ENCODE measurements at places on chromosomes 2 and 18. TPM values are rescaled to one million over a fixed set of nuclear protein-coding genes. Genes with fewer than 3 reads are reported as not detected.

EML6 gene
- total RNA-seq, result 0.16 TPM

FBXO36 gene
- 2.0 TPM for total RNA-seq

G6PC2 gene
- not detected for total RNA-seq

BOK gene
- total RNA-seq, result 0.64 TPM

PEX13 gene
- total RNA-seq, result 14.4 TPM

INO80B gene
- total RNA-seq, result 25.6 TPM

SERPINB3 gene
- total RNA-seq, result not detected

DNAJC27 gene
- 6.6 TPM for total RNA-seq

MBOAT2 gene
- total RNA-seq, result 6.9 TPM

PRKD3 gene
- 17.4 TPM for total RNA-seq

EFR3B gene
- total RNA-seq, result 1.1 TPM

IL37 gene
- not detected for total RNA-seq

PLA2R1 gene
- total RNA-seq, result not detected

SATB2 gene
- total RNA-seq, result 0.21 TPM

AQP12A gene
- not detected for total RNA-seq

TTLL4 gene
- 33.7 TPM for total RNA-seq

IL36B gene
- total RNA-seq, result not detected

MALL gene
- total RNA-seq, result 2.0 TPM

SLC16A14 gene
- 2.2 TPM for total RNA-seq

CCDC85A gene
- not detected for total RNA-seq

Measured in activated CD4-positive, alpha-beta T cell treated with anti-CD3 and anti-CD28 coated beads for 36 hours (primary cell).